Renal cortex interstitium (tissue), 15 donors: ENCODE measurements at places on chromosomes 5 and 9. TPM values are rescaled to one million over a fixed set of nuclear protein-coding genes. Genes with fewer than 3 reads are reported as not detected.

REEP5 gene
- 96.7 TPM for polyA plus RNA-seq

CCNI2 gene
- 3.8 TPM for polyA plus RNA-seq

MARCHF3 gene
- polyA plus RNA-seq: 7.5 TPM

SOHLH1 gene
- polyA plus RNA-seq: not detected

TAF11L2 gene
- not detected for polyA plus RNA-seq

OR1Q1 gene
- not detected for polyA plus RNA-seq

UGT3A2 gene
- 19.4 TPM for polyA plus RNA-seq

CDC25C gene
- polyA plus RNA-seq: 8.4 TPM

PCDHGA5 gene
- polyA plus RNA-seq: 2.7 TPM

GRCh38 chr9:91907484-91908292, 42.3 kb downstream of the ROR2 start:
- DNase-seq: no peak

DNA sequence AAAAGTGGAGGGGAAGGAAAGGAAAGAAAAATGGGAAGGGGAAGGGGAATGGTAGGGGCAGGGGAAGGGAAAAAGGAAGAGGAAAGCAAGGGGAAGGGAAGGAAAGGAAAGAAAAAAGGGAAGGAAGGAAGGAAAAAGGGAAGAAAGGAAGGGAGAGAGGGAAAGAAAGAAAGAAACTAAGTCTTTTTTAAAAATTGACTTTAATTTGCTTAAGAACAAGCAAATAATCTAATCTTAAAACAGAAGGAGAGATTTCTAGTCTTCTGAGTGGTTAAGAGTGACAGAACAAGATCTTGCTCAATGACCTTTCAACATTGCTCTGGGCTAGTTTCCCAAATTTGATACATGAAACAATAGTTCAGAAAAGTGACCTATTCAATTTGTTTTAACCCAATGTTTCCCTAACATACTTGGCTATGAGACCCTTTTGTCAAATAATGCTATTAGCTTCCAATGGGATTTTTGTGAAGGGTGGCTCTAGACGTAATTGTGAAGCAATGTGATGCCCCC, 33.4 kb upstream of the GLIS3 start:
- DNase-seq: no peak

DNA sequence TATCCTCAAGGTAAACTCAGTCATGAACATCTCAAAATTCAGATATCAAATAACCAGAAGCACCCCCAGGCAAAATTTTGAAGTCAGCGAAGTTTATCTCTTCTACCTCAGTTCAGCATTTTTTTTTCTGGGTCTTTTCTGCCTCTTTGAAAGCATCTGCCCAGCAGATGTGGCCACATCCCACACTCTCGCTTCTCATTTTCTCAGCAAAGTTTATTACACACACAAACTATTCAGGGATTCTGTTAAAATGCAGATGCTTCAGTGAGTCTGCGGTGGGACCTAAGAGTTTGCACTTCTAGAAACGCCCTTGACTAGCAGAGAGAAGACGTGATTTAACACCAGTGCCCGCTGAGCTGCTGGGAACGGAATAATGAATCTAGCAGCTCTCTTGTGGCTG, 19.3 kb downstream of the RASEF start:
- no peak for DNase-seq

DNA sequence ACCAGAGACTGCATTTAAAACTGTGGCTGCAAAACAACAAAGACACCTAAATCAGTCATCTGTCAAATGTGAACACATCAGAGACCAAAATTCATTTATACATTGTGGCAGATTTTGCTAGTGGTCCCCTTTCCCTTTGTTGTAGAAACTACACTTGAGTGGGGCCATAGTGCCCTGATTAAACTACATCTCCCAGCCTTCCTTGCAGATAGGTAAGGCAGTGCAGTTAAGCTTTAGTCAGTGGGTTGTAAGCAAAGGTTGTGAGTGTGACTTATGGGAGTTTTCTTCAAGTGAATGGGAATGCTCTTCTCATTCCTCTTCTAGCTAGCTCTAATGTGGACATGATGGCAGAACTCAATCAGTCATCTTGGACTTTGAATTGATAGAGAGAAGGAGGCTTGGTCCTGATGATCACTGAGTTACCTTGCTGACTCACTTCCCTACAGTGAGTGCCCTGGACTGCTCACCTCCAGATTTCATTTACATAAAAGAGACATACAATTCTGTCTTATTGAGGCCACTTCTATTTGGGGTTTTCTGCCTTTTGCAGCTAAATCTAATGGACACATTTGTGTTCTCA, 35.2 kb upstream of the SPARC start:
- no peak for DNase-seq

DNA sequence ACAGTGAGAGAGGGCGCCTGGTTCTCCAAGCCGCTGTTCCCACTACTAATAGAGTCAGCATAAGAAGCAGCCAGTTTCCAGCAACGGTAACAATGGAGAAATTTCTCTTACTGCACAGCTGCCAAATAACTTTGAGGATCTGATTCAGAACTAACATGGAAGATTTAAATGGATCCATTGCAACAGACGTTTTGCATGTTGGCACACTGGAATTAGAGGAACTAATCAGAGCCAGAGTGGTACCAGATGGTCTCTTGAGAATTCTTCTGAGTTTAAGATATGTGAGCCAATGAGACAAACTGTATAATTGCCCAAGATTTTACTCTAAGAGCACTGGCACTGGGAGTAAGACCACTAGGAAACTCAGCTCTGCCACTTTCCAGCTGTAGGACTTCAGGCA, 186.5 kb downstream of the EFNA5 start:
- no peak for DNase-seq

- DNase-seq: no peak
Measured at GRCh38 chr5:177357459-177358351, at the start of gene RGS14. Gene RGS14, plus strand, starts transcription at chr5:177357924. Its CDS starts 101 bp downstream, at chr5:177358025.

- DNase-seq: no peak
Measured at GRCh38 chr5:510521-510920, 13.7 kb downstream of the SLC9A3 start.

- no peak for DNase-seq
Measured at GRCh38 chr9:116279230-116279629, 125.6 kb downstream of the PAPPA start.

DNA sequence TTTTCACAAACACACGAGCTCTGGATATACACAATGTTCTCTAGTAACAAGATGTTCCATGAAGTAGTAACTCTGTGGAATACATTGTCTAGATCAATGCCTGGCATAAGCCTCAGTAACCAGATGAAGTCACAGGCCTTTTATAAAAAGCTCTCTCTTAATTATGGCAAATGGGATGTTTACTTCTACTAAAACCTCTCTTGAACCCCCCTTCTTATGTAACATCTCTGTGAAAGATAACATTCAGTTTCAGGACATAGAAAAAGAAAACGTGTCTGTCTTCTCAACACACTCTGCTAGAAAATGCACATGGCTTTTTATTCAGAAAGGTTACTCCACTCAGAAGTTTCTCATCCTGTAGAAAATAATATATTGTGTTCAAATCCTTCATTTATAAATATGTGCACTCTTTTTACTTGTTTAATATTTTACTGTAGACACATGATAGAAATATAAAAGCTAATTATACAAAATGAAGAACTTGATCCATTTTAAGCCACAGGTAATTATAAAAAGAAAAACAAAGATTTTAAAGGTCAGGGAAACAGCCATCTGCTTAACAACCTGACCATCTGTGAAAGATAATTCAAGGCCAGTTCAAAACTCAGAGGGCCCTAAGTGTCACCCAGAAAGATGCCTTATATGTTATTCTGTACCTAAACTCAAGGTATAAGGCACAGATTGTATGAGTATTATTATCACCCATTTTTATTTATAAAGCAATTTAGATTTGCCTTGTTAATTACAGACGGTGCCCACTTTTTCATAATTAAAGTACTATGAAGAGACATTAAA, 812.0 kb downstream of the CDH18 start:
- DNase-seq: no peak

- no peak for DNase-seq
Measured at GRCh38 chr5:50553560-50553984, 112.5 kb upstream of the EMB start.

DNA sequence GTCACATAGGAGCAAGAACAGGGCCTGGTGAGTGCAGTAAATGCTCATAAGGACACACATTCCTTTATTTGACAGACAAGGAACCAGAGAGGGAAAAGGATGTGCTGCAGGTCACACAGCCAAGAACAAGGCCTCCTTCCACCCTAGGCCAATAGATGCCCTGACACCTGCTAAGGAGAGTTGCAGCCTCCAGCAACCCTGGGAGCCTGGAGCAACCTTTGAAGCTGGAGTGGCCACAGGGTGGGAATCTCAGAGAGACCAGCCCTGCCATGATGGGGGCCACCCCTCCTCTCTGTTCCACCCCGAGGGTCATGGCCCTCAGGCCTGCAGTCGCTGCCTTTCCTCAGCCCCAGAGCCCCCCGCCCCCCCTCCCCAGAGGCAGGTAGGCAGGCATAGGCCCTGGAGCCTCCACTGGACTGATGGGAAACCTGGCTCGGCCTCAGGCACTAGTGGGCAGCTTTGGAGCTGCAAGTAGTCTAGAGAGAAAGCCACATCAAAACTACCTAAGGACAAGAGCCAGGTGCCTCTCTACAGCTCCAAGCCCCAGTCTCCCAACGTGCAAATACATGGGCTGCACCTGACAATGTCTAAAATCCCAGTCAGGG, 116.1 kb upstream of the SPOCK1 start:
- no peak for DNase-seq

DNA sequence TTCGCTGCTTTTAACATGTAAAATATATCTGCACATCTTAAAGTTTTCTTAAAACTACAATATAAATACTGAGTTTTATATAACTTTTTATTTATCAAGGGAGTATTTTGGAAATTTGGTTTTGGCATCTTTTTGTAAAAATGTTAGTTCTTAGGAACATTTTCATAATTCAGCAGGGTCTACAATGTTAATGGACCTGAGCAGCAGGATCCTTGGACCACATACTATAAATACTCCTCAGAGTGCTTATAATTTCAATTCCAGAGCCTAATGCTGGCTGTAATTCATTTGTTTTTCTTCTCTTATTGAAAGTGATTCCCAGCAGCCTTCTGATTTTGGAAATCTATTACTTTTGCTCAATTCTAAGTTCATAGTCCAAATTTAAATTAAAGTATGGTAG, 1216.2 kb downstream of the MAT2B start:
- DNase-seq: no peak

DNA sequence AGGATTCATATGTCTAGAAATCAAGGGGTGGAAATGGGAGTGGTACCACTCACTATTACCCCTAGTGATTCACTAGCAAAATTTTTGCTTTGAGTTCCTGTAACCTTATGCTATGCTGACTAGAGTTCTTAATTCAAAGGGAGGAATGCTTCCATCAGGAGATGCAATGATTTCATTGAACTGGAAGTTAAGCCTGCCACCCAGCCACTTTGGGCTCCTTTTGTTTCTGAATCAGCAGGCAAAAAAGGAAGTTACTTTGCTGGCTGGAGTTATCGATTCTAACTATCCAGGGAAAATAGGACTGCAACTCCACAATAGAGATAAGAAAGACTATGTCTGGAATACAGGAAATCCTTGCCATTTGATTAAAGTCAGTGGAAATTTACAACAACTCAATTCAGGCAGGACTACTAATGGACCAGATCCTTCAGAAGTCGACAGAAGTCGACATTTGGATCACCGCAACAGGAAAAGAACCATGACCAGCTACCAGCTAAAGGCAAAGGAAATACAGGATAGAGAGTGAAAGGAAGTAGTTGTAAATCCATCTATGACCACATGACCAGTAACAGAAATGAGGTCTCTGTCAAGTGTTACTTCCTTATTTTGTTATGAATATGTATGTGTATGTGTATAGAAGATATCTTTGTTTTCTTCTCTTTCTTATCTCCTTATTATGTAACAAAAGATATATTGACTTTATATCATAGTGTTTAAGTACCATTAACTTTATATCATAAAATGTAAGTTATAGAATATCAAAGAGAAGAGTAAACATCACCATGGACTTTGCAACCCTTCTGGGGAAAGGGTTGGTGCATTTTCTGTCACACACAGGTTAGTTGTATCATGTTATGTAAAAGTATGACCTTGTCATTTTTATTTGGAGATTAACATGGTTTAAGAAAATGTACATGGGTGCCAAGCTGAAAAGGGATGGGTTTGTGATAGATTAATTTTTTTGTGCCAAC, 198.7 kb upstream of the HAPLN1 start:
- no peak for DNase-seq

- no peak for DNase-seq
Measured at GRCh38 chr5:149271195-149271715, 404 bp upstream of the AFAP1L1 start.
